ENCODE measurements at places on chromosomes 3 and 15.
A peak's percentile ranks its signal among the peaks of the same experiment; 100 is the strongest.

DNA sequence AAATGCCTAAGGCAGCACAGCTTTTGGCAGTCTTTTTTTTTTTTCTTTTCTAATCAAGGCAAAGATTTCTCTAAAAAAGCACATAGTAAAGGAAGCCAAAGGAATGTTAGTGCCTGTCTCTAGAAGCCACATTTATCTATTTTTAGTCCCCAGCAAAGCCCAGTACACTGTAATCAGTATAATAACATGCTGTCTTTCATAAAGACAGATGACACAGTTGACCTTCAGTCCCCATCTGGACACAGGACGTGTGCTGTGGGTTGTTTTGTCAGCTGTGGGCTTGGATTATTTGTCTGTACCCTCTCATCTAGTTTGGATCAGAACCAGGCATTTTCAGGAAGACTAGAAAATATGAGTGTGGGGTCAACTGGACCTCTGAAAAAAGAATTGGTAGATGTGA lies 110.4 kb upstream of the CTNNB1 start:
- no peak for DNase-seq

GRCh38 chr3:155742349-155742965 lies 2.4 kb downstream of the PLCH1 start:
- DNase-seq = no peak

- peak; percentile 77 for DNase-seq
These were observed 11.7 kb downstream of the LRRFIP2 start for GRCh38 chr3:37162501-37163245.

GRCh38 chr15:78276064-78276943 lies 11.9 kb downstream of the DNAJA4 start:
- DNase-seq = no peak

- no peak for DNase-seq
These were observed 137.3 kb downstream of the FOXP1 start for GRCh38 chr3:71446260-71446659.

DNA sequence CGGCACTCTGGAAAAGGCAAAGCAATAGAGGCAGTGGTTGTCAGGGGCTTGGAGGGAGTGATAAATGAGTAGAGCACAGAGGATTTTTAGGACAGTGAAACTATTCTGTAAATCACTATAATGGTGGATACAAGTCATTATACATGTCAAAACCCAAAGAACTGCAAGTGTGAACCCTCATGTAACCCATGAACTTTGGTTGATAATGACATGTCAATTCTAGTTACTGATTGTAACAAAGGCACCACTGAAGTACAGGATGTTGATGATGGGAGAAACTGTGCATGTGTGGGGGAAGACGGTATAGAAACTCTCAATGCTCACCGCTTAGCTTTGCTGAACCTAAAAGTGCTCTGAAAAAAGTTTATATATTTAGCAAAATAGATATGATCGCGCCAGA lies 36.0 kb downstream of the BTLA start:
- DNase-seq = peak; percentile 44

- DNase-seq = no peak
These were observed 1.0 kb downstream of the C3orf80 start for GRCh38 chr3:160226026-160226907.

DNA sequence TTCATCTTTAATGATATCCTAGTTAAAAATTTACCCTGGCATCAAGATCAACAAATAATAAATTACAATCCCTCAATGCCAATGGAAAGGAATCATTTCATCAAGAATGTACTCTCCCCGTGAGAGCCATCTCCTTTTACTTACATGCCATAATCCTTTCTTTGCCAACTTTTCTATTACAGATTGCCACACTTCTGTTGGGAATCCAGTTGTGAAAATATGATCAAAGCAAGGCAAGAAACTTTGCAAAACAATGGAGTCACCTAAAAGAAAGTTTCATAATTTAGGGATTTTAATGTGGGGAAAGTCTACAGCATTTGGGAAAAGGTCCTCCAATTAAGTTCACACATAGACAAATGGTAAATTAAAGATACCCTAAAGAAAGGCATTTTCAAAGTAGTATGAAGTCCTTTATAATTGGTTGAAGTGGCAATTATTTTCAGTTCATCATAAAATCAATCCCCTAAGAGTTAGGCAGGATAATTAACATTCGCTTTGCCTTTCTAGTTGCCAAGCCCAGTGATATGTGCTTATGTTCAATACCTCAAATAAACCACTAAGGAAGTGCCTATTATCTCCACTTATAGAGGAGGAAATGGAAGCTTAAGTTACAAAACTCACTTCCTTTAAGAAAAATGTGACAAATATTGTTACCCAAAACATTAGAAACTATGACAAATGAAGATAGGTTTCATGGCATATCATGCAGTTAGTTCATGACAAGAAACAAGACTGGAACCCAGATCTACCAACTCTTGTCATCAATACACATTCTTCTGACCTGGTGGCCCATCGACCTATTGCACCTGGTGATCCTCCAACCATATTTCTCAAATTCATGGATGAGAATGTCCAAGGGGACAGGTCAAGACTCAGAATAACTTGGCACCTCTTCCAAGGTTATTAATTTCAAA lies 49.1 kb downstream of the TRANK1 start:
- no peak for DNase-seq

- DNase-seq = no peak
These were observed 7.4 kb downstream of the HCN4 start for GRCh38 chr15:73361337-73361736.

DNA sequence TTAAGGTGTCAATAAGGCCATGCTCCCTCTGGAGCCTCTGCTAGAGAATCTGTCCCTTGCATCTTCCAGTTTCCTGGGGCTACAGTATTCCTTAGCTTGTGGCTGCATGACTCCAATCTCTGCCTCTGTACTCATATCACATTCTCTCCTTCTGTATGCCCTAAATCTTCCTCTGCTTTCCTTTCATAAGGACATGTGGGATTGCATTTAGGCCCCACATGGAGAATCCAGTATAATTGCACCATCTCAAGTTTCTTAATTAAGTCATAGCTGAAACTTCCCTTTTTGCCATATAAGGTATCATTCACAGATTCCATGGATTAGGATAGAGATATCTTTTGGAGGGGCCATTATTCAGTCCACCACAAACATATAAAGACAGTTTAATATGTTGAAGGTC lies 409.8 kb upstream of the TMCO5A start:
- DNase-seq = no peak

DNA sequence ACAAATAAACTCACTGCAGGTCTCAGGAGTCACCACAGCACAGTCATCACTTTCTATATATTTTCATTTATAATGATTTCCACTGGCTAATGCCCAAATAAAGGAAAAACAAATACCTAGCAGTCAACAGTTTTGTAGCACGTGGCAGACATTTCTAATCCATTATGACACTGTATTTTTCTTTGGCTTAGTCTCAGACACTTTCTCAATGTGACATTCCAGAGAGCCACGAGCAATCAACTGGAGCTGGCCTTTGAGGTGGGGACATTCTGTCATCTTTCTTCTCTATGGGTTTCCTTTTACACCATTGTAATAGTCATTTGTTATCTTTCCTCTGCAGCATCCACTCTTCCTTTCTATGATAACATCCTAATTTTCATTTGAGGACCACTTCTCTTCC lies 119.7 kb downstream of the WNT5A start:
- no peak for DNase-seq

DNA sequence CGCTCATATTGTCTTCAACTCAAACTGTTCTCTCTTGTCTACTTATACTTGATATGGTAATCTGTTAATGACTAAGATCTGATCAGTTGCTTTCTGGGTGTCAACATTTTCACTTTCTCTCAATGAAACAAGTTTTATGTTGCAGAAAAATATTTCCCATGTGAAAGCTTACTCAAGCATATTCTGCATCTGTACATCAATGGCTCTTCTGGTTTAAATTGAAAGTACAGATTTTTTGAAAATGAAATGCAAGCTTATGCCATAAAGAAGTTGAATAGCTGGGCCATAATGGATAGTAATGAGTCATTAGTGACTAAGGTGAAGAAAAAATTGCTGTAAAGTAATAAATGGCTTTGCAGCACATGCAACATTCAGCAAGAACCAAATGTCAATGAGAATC lies 140.7 kb downstream of the BCHE start:
- DNase-seq = no peak

- no peak for DNase-seq
These were observed 196.4 kb downstream of the RORA start for GRCh38 chr15:61032600-61033286.

GRCh38 chr15:39442898-39443297 lies 138.0 kb upstream of the THBS1 start:
- DNase-seq = no peak

- no peak for DNase-seq
These were observed 83.9 kb upstream of the CDIN1 start for GRCh38 chr15:36495456-36495991.

- DNase-seq = no peak
These were observed 11.8 kb downstream of the GOLIM4 start for GRCh38 chr3:168083906-168084305.

DNA sequence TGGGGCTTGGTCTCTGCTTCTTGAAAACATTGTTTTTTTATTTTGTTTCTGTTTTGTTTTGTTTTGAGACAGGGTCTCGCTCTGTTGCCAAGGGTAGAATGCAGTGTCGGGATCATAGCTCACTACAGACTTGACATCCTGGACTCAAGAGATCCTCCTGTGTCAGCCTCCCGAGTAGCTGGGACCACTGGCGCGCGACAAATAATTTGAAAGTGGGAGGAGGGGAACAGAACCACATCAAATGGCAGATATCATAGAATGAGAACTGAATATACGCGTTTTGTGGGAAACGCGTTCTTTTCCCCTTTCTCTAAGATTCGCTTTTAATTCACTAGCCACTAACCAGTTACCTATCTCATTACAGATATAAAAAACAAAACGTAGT lies 641 bp upstream of the VPS13C start:
- no peak for DNase-seq

- DNase-seq = no peak
These were observed 372.6 kb upstream of the NR2F2 start for GRCh38 chr15:95957861-95958260.
